ENCODE measurements at places on chromosomes 5 and 9.

GRCh38 chr5:116395226-116395625 lies 179.4 kb downstream of the SEMA6A start:
- no peak for DNase-seq

- peak; percentile 64 for DNase-seq
These were observed 547 bp downstream of the ANP32B start for GRCh38 chr9:97983589-97984187.

DNA sequence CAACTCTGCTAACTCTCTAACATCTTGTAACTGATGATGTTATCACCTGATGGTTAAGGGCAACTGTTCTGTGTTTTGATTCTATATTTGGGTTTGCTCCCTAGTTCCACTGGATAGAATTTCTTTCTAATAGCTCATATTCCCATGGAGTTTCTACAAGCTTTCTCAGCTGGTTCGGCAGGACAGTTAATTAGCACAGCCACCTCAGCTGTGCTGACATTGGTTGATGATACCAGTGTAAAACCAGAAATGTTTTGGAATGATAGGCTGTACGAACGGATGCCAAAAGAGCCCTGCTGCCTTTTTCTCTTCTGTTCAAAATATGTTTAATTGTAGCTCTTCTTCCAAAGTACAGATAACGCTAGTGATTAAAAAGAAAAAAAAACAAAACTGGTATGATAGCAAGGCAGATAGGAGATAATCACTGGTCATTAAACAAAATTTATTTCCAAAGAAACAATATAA lies 440.5 kb upstream of the ZNF608 start:
- DNase-seq, result no peak

- DNase-seq, result no peak
These were observed 178.2 kb downstream of the ROR2 start for GRCh38 chr9:91771864-91772263.

DNA sequence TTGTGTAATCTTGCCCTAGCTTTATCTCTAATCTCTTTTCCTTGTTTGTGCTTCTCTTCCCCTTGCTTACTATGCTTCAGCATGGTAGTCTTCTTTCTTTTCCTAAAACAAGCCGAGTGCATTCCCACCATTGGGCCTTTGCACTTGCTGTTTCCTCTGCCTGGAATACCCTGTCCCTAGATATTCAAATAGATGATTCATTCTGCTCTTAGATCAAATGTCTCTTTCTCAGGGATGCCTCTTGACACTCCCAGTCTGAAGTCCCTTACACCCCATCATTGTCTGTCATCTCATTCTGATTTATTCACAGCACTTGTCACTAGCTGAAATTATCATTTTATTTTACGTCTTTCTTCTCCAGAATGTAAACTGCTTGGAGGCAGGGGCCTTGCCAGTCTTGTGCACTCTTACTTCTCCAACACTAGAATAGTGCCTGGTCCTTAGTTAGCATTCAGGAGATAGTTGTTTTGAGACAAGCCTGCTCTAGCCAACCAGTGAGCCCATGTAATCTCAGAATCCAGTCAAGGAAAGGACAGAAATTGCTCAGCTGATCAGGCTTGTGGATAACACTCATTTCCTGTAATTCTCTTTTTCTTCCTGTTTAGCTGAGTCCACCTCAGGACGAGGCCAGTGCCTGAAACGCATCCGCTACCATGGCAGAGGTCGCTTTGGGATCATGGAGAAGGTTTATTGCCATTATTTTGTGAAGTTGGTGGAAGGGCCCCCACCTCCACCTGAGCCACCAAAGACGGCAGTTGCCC lies 25.4 kb downstream of the MRPL22 start:
- no peak for DNase-seq

DNA sequence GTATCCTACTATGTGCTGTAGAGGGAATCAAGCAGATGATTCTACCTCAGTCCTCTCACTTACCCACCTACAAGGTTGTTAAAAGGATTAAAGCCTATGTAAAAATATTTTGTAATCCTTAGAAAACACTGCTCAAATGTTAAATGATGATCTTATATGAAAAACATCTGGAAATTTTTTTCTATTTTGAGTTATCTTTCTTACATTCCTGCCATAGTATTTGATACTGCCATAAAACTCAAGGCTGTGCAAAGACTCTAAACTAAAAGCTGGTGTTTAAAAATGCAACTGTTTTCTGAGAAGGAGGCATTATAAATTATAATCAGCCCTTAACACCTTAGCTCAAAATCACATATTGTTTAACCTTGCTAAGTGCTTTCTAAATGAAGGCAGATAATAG lies 474.2 kb downstream of the PRELID2 start:
- DNase-seq, result no peak

GRCh38 chr9:109806506-109807115 lies 26.6 kb downstream of the PALM2AKAP2 start:
- no peak for DNase-seq

DNA sequence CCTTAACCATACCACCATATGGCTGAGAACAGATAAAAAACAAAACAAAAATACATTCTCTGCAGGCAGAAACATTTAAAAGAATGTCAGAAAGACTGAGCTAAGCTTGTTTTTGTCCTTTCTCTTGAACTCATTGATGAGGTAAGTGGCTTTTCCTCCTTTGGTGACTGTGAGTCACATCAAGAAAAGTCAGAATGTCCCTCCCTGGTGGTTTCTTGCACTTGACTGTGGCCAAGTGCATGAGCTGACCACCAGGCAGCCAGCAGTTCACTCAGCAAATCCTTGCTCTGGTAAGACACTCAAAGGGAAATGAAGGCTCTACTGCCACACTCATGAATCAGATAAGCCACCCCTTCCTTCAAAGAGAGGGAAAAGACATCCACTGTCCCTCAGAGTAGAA lies 970.9 kb downstream of the TAF11L14 start:
- DNase-seq, result no peak

DNA sequence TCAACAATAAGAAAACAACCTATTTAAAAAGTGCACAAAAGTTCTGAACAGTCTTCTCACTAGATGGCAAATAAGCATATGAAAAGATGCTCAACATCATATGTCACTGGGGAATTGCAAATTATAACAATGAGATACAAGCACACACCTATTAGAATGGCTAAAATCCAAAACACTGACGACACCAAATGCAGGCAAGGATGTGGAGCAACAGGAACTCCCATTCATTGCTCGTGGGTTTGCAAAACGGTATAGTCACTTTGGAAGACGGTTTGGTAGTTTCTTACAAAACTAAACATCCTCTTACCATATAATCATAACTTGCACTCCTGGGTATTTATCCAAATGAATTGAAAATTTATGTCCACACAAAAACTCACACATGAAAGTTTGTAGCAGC lies 100.9 kb upstream of the TBC1D2 start:
- DNase-seq, result no peak

GRCh38 chr5:33938507-33938796 lies 2.3 kb downstream of the RXFP3 start:
- DNase-seq, result no peak

DNA sequence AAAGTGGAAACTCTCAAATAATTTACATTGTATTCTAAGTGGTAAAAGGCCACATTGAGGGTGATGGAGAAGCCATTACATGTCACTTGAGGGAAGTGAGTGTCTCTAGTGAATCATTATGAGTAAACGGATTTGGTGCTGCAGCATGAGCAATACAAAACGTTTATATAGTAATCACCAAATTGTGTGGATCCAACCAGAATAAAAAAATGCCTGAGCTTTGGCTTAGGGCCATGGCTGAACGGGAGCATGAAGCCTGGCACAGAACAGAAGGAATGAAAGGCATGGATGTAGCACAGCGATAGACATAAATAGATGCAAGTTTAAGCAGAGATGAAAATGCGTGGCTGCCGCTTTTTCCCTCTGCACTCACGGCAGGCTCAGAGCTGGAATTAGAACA lies 58.3 kb downstream of the PTTG1 start:
- no peak for DNase-seq

GRCh38 chr5:132871459-132872284 lies 1.8 kb upstream of the LEAP2 start:
- no peak for DNase-seq

DNA sequence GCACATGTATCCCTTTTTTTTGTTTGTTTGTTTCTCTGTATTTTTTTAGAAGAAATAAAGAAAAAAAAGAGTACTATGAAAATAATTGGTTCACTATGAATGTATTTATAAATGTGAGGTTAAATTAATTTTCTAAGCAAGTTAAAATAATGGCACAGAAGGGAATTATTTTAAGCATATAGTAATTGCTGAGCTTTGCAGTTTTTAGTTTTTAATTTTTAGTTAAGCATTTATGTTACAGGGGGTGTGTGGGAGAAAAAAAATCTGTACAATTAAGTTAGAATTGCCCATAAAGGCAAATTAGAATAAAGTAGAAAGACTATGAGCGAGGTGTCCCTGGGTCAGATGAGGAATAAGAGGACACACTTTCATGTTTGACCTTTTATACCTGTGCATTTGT lies 152.6 kb downstream of the CDH18 start:
- no peak for DNase-seq

DNA sequence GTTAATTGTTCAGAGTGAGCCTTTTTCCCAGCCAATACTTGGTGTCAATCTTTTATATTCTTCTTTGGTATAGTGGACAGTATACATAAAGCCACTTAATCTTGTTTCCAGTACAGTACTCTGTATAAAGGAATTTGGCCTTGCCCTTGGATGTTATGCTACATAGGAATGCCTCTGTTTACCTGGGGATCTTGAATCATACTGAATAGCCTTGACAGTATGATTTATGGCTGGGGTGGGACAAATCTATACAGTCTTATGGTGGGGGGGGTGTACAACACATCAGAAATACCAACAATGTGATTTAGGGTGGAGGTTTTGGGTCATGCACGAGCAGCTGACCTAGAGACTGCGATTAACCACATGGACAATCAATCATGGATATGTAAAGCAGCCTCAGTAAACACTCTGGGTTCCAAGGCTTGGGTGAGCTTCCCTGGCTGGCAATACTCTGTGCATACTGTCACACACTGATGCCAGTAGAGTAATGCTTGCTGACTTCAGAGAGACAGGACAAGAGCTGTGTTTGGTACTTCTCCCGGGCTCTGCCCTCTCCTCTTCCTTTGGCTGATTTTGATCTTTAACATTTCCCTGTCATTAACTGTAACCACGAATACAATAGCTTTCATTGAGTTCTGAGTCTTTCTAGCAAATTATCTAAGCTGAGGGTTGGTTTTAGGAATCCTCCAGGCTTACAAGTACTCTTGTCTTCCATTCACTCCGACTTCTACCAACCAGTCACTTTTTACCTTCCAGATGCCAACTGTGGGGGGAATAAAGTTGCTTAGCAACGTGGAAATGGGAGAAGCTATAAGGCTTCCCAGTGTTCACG lies 84.6 kb downstream of the IARS1 start:
- no peak for DNase-seq

DNA sequence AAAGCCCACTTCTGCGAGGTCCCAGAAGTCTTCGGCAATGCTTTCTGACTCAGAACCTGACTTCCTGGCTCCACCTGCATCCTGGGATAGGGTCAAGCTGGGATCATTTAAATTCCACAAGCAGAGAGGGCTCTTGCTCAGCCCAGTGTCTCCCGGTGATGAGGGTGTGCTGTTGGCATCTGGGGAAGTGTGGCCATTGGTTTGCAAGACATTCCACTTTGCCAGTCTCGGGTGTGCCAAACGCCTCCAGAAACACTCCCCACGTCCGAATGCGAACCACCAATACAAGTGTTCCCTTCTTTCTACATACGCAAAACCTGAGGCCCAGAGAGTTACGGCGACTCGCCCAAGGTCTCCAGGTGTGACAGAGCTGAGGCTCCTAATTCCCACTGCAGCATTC lies 43.1 kb upstream of the FCN2 start:
- no peak for DNase-seq

- no peak for DNase-seq
These were observed 8.0 kb upstream of the UBAC1 start for GRCh38 chr9:135969064-135969683.

DNA sequence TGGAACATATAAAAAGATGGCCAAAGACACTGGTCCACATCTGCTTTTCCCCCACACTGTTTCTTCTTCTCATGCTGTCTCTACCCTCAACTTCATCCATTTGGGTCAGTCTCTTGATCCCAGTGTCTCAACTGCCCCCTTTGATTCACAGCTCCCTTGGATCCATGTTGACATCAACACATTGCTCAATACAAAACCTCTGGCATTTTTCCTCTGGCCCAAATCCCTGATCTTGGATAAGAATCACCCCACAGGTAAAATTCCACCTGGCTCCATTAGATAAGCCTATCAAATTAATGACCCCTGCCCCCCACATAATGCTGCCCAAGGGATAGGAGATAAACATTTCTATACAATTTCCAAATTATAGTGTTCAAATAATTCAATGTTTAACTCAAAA lies 229.8 kb downstream of the TLE1 start:
- DNase-seq, result no peak

DNA sequence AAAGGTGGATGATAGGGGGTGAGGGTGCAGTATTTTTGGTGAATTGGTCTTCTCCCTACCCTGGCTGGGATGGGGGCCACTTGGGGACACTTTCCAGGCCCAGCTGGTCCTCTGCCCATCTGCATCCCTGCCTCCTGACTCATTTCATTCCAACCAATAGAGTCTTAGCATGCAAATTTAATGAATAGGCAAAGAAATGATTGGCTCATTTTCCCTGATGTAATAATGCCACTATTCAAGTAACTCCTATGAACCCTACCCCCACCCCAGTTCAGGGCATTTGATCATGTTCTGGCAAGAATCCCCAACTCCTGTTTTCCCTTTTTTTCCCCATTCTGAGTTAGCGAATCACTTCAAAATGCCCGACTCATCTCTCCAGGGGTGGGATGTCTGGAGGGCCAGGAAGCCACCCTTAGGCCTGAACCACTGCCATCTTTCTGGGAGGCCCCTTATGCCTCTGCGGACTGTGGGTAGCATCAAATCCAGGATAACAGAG lies 56.7 kb downstream of the PCDH1 start:
- no peak for DNase-seq

GRCh38 chr9:101201630-101202029 lies 173.1 kb downstream of the PLPPR1 start:
- DNase-seq, result no peak

- no peak for DNase-seq
These were observed 191.7 kb downstream of the CDK5RAP2 start for GRCh38 chr9:120388003-120388855.

DNA sequence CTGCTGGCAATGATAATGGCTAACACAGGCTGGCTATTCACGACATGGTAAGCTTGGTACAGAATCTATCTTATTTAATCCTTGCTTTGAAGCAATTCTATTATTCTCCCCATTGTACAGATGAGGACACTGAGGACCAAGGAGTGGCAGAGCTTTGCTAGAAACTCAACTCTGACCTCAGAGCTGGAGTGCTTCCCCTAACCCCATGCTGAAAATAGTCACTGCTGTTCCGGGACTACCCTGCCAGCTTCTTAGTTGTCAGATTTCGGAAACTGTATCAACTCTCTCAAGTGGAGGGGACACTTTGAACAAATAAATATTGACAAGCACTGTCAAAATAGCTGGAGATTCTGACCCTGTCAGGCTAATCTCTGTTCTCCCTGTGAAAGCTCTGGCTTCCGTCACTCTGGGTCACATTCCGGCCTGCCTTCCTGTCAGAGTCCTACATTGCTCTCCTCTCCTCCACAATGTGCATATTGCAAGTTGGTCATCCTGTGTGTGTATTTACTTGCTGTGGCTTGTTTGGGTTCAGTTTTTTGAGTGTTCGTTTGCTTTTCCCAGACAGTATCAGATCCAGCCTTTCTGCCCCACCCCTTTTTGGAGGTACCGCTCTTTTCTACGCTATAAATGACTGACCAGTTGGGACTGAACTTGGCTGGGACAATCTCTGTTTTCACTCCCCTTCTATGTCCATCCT lies 134.3 kb upstream of the MAP1B start:
- no peak for DNase-seq

Measured in CD4-positive, alpha-beta T cell treated with Interleukin-17A for 1 hour (primary cell).